ENCODE measurements at places on chromosomes 6 and 20.

DNA sequence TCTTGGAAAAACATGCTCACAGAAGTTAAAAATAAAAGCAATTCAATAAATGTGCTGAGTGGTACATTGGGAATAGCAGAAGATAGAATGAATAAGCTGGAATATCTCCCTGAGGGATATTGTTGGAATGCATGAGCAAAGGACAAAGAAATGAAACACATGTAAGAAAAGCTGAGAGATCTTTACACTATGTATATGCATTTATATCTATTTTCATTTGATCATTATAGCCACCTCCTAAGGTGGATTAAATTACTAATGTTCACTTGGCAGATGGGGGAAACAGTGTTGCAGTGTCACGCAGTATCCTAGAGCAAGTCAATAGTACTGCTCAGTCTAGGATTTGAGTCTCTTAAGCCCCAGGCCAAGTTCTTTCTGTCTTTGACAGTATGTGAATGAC is 542.0 kb upstream of the MARCKS start:
- no peak for DNase-seq

DNA sequence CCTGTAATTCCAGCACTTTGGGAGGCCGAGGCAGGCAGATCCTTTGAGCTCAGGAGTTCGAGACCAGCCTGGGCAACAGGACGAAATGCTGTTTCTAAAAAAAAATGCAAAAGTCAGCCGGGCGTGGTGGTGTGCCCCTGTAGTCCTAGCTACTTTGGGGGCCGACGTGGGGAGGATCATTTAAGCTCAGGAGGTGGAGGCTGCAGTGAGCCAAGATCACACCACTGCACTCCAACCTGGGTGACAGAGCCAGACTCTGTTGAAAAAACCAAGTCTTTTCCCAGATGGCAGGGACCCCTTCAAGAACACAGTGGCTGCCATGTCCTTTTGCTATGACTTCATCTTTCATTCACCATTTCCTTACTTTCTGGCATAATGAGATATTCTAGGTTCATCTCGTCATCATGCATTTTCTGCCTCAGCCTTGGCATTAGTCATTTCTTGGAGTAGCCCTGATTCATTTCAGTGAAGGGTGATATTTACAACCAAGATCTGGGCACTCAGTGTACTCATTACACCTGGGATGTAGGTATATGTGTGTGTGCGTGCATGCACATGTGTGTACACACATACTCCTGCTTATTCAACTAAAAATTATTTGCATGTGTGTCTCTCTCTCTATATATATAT is 61.4 kb upstream of the TOX2 start:
- DNase-seq = no peak

- no peak for DNase-seq
Measured at GRCh38 chr6:115634131-115634530, 426.6 kb downstream of the FRK start.

- no peak for DNase-seq
Measured at GRCh38 chr6:69650703-69651102, 146.1 kb downstream of the LMBRD1 start.

DNA sequence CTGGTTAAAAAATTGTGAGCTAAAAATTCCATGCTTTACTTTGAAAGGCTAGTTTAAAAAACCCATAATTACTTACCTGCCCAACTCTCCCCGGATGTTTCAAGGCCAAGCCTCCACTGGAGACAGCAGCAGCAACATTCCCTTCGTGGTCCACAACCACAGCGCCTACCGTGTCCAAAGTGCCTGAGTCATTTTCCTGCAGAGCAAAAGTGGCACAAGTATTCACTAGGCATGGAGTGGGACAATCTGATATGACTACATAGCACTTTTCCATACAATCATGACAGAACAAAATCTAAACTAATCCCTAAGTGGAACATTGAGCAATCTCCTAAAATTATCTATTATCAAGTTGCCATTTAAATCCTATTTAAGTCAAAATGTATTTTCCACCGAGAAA is 104.8 kb downstream of the TASP1 start:
- no peak for DNase-seq

DNA sequence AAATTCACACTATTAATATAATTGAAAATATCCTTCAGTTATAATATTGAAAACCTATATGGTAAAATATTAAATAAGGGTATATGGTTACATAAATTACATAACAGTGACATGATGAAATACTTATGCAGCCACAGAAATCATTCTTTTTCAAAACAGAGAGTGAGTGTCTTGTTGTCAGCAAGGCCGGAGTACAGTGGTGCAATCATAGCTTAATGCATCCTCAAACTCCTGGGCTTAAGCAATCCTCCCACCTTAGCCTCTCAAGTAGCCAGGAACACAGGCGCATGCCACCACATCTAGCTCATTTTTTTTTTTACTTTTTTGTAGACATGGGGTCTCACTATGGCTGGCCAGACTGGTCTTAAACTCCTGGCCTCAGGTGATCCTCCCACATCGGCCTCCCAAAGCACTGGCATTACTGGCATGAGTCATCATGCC is 40.4 kb downstream of the FAM8A1 start:
- no peak for DNase-seq

DNA sequence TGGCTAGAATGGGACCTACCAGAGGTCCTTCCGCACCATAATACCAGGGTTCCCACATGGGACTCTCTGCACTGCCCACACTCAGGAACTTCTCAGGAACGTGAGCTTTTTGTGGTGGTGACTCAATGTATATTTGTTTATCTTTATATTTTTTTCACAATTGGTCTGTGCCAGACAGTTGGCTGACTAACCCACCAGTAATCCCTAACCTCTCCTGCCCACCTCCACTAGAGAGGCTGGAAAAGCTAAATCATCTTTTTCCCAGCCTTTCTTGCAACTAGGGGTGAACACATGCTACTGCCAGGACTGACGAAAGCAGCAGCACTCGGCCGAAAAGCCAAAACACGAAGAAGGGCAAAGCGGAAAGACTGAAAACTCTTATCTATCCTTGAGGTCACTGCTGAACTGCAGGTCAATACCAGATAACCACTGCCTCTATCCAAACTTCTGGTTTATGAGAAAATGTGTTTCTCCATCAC is 112.9 kb downstream of the TRERF1 start:
- DNase-seq = no peak

- DNase-seq = peak; percentile 41
Measured at GRCh38 chr20:4613718-4614620, 107.7 kb upstream of the PRND start.

DNA sequence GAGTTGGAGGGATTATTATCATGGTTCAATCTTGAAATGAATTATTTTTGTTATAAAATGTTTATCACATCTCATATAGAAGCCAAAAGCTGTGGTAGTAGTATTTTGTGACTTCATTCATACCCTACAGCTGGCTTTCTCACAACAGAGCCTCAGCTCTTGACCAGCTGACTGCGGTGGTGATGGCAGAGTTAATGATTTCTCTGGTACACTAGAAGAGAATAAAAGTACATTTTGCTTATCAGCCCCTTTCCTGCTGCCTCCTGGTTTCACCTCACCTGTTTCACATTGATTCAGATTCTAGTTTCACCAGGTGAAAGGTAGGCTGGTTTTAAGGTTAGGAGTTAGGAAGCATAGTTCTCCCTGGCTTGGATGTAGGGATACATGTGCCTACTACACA is 55.7 kb downstream of the AFG1L start:
- no peak for DNase-seq

- DNase-seq = no peak
Measured at GRCh38 chr6:87669051-87669450, 33.0 kb downstream of the AKIRIN2 start.

GRCh38 chr6:123604067-123604466 is 32.7 kb downstream of the TRDN start:
- DNase-seq = no peak

GRCh38 chr6:159693894-159694545 is 979 bp upstream of the SOD2 start:
- DNase-seq = no peak

DNA sequence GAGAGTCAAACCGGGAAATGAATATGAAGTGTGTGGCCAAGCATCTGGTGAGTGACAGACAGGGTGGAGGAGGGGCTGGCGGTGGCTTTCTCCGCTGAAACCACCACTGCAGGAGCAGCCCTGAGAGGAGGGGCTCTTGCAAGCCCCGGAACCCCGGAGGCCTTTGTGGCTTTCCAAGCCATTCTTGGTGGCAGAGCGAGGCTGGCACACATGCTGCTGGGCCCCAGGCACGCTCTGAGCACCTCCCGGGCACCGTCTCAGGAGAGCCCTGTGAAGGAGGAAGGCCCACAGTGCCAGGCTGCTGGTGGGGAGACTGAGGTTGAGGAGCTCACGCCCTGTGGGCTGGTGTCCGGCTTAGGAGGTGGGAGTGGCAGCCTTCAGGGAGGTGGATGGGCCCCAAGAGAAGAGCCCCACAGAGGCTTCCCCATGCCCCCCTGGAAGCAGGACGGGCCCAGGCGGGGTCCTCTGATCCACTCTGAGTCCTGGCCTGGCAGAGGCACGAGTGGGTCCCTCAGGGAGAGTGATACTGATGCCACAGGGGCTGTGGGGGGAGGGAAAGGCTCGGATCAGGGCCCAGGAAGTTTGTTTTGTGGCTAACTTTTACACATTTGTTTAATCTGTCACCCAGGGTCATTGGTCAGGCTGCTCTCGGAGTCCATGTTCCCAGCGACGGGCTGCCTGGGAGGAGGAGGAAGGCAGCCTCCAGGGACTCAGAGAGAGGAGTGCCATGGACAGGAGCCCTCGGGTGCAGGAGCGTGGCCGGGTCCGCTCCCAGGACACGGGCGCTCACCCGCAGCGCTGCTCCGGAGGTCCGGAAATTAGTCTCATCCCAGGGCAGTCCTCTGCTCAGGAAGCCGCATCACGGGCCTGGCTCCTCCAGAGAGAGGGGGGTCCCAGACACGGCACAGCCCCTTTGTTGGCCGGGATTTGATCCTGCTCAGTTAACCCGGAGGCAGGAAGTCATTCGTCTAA is 170.7 kb downstream of the ERMARD start:
- peak; percentile 77 for DNase-seq

- DNase-seq = no peak
Measured at GRCh38 chr6:45741437-45742171, 274.1 kb downstream of the CLIC5 start.

GRCh38 chr6:157768863-157769551 is 54.0 kb upstream of the SNX9 start:
- no peak for DNase-seq

DNA sequence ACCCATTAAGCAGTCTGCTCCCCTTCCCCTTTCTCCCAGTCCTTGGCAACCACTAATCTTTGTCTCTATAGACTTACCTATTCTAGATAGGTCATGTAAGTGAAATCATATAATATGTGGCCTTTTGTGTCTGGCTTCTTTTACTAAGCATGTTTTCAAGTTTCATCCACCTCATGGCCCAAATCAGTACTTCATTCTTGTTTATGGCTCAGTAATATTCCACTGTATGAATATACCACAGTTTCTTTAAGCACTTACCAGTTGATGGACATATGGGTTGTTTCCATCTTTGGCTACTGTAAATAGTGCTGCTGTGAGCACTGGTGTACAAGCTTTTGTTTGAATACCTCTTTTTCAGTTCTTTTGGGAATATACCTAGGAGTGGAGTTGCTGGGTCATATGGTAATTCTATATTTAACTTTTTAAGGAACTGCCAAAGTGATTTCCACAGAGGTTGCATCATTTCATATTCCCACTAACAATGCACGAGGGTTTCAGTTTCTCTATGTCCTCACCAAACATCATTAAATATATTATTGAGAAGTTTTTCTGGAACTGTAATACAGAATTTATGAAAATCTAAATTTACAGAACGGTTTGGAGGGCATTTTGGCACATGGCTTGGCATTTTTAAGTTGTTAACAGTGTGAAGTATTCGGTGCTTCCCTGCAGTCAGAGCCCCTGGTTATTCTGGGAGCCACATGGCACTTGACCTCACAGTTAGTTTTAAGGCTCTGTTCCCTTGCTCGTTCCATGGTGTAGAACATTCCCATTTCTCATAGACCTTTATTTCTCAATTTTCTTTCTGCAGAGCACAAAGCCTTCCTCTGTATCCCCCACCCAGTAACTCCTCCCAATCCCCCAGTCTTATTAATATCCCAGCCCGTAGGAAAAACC is 27.0 kb upstream of the DTNBP1 start:
- DNase-seq = no peak

DNA sequence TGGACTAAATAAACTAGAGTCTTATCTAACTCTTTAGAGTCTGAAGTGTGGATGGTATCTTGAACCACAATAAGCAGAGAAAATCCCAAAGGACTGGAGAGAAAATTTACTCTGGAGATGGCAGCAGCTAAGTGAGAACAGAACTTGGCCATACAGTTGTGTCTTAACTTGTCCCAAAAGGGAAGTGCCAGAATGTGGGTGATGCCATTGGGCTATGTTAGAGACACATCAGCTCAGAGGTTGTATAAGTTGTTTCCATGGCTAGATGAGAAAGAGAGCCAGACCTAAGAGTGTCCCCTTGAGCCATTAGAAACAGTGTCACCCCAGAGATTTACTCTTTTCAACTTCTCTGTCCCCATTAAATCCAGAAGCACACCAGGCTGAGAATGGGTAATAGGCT is 36.2 kb downstream of the FOXO3 start:
- DNase-seq = no peak

DNA sequence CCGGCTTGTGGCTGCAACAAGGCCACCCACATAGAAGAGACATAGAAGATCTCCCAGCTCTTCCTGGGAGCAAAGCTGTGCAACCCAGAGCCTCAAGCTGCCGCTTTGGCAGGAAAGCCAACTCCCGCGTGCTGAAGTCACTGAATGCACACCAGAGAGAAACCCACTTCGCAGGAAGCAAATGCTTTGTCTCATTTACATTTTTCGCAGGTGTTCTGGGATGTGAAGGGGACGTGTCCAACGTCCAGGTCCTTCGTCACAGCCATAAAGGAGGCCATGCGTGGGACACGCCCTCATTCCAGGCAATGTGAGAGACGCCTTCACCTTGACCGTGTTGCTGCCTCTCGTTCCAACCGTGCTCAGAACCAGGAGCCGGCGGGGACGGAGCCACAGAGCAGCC is 24.4 kb downstream of the KCNQ2 start:
- no peak for DNase-seq

GRCh38 chr6:24911796-24912382 is 23.9 kb downstream of the RIPOR2 start:
- no peak for DNase-seq

- no peak for DNase-seq
Measured at GRCh38 chr6:90199900-90200299, 96.7 kb downstream of the BACH2 start.

- DNase-seq = no peak
Measured at GRCh38 chr6:105199711-105200110, 19.9 kb upstream of the POPDC3 start.

DNA sequence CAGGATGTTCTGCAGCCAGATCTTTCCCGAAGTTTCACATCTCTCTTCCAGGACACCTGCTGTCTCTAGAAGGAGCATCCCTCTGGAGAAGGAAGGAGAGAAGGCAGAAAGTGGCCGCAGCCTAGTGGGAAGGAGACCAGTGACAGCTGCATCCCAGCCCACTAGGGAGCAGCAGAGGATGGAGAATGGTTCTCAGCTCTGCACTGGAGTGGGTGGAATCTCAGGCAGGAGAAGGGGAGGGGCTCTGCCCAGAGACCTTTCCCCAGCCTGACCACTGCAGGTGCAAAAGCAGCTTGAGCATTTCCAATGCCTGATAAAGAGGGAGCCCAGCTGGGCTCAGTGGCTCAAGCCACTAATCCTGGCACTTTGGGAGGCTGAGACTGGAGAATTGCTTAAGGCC is 32.3 kb downstream of the NCR2 start:
- peak; percentile 59 for DNase-seq

- DNase-seq = no peak
Measured at GRCh38 chr6:157653521-157653920, 169.5 kb upstream of the SNX9 start.

Data from DND-41 (cell line).